Subcutaneous adipose tissue (tissue), 4 donors: ENCODE measurements at places on chromosomes 13 and 19. TPM values are rescaled to one million over a fixed set of nuclear protein-coding genes. Genes with fewer than 3 reads are reported as not detected.

The CCDC70 gene
- not detected for total RNA-seq

The DNAAF3 gene
- not detected for total RNA-seq

The SNRPA gene
- 32.8 TPM for total RNA-seq

The ZNF506 gene
- 35.7 TPM for total RNA-seq

The KIR3DL1 gene
- total RNA-seq: not detected
